Osteocyte (in vitro differentiated cells): ENCODE measurements at places on chromosomes 5 and 9. TPM values are rescaled to one million over a fixed set of nuclear protein-coding genes. Genes with fewer than 3 reads are reported as not detected.
A peak's percentile ranks its signal among the peaks of the same experiment; 100 is the strongest.

DNA sequence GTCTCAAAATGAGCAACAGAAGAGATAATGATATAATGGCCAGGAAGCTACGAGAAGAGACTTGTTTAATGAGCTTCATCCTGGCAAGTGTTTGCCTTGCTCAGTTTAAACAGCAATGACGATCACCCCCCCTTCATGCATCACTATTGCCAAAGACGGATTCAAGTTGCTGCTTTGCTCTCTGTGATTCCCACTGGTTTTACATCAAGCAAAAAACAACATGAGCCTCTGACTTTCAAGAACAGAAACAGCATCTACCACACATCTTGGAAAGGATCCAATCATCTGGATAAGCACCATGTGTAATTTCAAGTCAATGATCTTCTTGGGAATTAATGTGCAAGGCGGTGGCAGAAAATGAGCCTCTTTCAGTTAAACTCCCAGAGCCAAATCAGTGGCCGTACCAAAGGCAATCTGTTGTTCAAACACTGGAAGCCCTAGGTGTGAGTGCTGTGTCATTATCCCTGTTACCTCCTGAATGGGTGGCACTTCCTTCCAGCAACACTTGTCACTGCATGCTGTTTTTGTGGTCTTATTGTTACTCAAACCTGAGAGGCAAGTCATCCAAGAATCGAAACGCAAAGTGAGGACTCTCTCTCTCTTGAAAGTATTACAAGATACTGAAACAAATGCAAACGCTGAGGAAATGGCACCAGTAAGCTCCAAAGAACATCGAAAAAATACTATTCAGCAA lies 72.8 kb downstream of the MED27 start:
- DNase-seq: no peak

DNA sequence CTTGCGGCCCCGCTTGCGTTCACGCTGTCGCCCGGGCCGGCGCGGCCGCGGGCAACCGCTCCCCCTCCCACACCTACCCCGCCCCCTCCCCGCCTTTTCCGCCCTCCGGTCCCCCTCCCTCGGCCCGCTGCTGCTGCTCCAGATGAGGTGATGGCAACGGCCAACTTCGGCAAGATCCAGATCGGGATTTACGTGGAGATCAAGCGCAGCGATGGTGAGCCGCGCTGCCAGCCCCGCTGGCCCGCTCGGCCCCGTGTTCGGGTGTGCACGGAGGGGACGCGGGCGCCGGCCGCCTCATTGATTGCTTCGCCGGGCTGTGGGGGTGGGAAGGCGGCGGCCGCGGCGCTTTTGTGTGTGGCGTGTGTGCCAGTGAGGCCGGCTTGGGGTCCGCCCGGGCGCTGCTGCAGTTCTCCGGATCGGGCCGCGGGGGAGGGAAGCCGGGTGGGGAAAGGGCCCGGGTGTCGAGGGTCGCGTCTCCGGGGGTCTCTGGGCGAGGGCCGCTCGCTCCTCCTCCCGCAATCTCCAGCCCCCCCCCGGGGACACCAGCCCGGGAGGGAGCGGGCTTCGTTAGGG lies 403 bp downstream of the KIF2A start:
- peak; percentile 89 for DNase-seq

GRCh38 chr5:82799361-82800077 lies 277.7 kb downstream of the TMEM167A start:
- no peak for DNase-seq

Gene MYMK
- total RNA-seq: not detected in 2 replicates

GRCh38 chr9:37715991-37716505 lies 37.6 kb upstream of the TRMT10B start:
- DNase-seq: peak; percentile 63

Gene GABRG2
- not detected in 2 replicates for total RNA-seq

Gene DAP
- total RNA-seq: 168 and 173 TPM in 2 replicates

Gene FANCC
- total RNA-seq: 11.6 and 12.3 TPM in 2 replicates

DNA sequence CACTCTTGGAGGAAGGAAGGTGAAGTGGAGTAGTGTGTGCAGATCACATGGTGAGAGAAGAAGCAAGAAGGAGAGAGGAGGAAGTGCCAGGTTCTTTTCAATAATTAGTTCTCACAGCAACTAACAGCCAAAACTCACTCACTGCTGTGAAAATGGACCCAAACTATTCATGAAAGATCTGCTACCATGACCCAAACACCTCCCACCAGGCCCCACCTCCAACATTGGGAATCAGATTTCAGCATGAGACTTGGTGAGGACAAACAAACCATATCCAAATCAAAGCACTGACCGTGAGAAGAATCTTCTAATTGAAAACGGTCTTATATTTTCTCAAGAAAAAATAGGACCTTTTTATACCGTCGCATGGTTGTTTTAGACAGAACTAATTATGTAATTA lies 468.7 kb upstream of the TYRP1 start:
- DNase-seq: no peak

DNA sequence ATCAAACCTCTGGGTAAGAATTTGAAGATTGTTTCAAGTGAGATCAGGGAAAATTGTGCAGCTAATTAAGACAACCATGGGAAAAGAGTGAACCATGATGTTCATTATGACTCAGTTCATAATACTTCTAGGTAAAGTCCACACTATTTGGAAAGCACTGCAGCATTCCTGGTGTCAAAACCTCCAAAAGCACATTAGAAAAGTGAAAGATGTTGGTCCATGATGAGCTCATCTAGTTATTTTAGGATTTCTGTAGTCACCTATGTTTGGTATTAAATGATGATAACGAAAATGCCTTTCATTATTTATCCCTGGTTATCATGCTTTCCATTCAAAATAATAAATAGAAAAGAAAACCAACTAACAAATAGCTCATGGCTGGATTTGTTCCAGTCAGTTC lies 49.1 kb downstream of the PTCD2 start:
- no peak for DNase-seq

- DNase-seq: no peak
These were observed 51.5 kb downstream of the RAI14 start for GRCh38 chr5:34707451-34708107.

Gene PCDHB9
- total RNA-seq: 3.4 and 4.3 TPM in 2 replicates

- DNase-seq: no peak
These were observed 393.1 kb downstream of the EFNA5 start for GRCh38 chr5:107277485-107278125.

DNA sequence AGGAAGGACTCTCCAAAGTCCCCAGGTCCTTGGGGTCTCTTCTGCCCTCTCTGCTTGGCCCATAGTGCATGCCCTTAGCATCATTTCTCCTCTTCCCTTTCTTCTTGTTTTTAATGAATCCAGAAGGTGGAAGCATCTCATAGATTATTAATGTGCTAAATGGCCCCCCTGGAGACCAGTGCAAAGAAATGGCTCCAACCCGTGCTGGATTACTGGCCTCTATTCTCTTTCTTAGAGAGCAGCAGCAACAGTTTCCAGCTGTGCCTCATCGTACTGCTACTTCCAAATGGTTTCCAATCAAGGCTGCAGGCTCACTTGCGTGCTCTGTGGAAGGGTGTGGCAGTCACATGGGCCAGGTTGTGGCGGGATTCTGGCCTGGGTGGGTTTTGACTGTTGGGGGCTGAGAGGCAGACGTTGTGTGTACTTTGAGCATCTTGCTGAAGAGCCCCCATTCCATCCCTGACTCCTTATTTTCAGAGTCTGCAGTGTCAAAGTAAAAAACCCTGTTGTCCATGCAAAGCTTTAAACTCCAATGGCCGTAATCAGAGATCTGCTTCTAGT lies 139.7 kb downstream of the GABBR2 start:
- peak; percentile 40 for DNase-seq

DNA sequence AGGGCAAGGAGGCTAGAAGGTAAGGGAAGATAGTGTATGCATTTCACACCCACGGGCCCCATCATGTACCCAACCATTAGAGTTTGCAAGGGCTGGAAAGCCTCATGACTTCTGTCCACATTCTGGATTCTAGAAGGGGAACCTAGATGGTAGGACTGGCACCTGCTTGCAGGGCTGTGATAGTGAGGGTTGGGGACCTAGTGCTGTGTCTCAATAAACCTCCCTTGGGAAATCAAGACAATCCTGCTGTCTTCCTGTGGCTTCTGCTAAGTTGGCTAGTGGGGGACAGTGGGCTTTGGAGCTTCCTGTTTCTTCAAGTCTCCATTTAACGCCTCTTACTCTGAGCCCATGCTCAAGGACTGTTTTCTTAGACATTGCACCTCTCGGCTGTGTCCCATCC lies 43.6 kb upstream of the SYNPO start:
- no peak for DNase-seq

Gene GLIPR2
- 29.1 and 30.6 TPM in 2 replicates for total RNA-seq

Gene PGM5
- total RNA-seq: not detected in 2 replicates

GRCh38 chr9:134968011-134968822 lies 50.5 kb upstream of the FCN1 start:
- no peak for DNase-seq

GRCh38 chr9:8736805-8737204 lies 937.2 kb upstream of the DMAC1 start:
- no peak for DNase-seq

DNA sequence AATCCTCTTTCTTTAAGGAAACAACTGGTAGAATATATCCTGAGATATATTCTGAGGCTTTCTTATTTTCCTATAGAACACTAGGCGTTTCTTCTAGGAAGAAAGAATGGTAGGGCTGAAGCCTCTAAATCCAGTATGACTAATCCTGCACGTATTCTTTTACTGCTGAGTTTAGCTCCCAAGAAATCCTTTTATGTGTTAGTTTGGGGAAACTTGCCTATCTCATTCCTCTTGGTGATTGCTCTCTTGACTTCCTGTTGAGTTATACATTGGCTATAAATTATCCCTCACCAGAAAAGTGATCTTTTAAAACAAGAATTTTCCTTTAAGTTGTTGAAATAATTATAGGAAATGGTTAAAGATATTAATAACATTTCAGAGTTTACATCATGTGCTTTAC lies 422.9 kb downstream of the TMEM161B start:
- DNase-seq: no peak

DNA sequence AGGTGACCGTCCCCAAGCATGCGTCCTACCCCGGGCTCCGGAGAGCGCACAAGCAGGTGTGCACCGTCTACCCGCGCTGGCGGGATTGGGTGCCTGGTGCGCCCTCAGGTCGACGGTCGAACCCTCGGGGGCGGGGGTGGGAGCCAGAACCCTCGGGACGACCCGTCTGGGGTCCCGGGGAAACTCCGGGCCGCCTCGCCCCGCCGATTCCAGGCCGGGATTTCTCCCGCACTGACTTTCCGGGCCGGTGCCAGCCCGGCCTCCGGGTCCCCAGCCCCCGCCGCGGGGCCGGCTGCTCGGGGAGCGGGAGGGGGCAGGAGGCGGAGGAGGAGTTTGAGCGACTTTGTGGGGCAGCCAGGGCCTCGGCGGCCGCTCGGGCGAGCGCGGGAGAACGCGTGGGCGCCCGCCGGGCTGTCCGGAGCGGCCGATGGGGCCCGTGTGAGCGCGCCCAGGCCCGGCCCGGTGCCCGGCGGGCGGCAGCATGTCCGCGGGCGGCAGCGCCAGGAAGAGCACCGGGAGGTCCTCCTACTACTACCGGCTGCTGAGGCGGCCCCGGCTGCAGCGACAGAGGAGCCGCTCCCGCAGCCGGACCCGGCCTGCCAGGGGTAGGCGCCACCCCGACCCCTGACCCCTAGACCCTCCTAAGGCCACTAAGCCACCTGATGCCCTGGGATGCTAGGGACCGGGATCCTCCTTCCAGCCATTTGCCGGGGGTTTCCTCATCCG lies at the start of gene DAB2IP:
DAB2IP (plus strand) TSS at position 340 of the 726 bp plus-strand sequence; CDS start at position 482, 142 bp downstream.
- peak; percentile 88 for DNase-seq

DNA sequence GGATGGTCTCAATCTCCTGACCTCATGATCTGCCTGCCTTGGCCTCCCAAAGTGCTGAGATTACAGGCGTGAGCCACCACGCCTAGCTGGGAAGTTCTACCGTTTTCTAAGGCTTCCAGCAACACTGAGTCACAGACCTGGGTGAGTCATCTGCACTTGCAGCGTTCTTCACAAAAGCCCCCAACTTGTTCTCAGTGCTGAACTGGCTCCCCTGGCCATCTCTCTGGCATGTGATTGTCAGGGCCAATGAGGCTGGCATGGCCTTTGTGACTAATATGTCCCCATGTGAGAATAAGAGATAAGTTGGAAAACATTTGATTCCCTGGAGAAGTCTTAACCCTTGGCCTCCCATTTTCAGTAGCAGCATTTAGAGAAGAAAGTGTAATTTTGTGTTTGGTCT lies 124.4 kb downstream of the WDR41 start:
- no peak for DNase-seq

- DNase-seq: peak; percentile 90
These were observed 2.8 kb downstream of the NPR3 start for GRCh38 chr5:32713770-32714381.

- no peak for DNase-seq
These were observed 162.2 kb downstream of the HSD17B3 start for GRCh38 chr9:96139592-96140295.

DNA sequence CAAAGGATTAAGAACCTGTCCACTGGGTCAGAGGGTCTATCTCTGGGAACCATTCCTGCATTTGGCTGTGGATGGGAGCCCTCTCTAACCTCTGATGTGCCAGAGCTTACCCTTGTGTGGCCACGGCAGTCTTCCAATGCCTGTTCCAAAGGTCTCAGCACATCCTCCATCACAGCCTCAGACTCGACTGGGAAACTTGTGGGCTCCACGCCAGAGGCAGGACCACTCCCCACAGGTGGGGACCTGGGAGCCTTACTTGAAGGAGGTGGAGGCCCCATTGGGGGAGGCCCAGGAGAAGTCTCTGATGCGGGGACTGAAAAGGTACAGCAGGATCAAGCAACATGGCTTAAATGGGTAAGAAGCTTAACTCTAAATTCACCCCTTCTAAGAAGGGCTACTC lies 4.4 kb downstream of the EIF4EBP3 start:
- DNase-seq: no peak

GRCh38 chr5:180153991-180154390 lies 55.0 kb downstream of the RASGEF1C start:
- DNase-seq: peak; percentile 64

GRCh38 chr9:112046181-112046580 lies 128.9 kb downstream of the SUSD1 start:
- DNase-seq: no peak

Gene CD14
- total RNA-seq: not detected in 2 replicates

- DNase-seq: no peak
These were observed 32.2 kb upstream of the PAM start for GRCh38 chr5:102722931-102723330.

DNA sequence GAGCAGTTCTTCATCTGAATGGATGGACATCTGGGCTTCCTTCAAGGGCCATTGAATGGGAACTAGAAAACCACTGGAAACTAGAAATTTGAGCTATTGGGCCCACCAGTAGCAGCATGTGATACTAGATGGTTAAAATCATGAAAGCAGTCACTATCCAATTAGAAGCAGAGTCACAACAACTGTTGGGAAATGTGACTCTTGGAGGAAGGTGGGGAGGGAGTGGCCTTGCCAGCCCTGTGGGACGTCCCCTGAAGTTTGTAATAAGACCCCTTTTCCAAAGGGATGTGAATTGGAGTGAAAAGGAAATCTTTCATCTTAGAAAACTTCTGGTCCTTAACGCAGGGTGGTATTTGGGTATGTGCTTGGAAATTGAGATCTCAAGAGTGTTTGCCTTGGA lies 5.6 kb downstream of the RAB24 start:
- no peak for DNase-seq

- no peak for DNase-seq
These were observed 954 bp downstream of the TBCA start for GRCh38 chr5:77774981-77775789.

GRCh38 chr5:71662381-71662780 lies 56.7 kb upstream of the CARTPT start:
- no peak for DNase-seq
